ENCODE measurements at places on chromosomes 6 and 20.

DNA sequence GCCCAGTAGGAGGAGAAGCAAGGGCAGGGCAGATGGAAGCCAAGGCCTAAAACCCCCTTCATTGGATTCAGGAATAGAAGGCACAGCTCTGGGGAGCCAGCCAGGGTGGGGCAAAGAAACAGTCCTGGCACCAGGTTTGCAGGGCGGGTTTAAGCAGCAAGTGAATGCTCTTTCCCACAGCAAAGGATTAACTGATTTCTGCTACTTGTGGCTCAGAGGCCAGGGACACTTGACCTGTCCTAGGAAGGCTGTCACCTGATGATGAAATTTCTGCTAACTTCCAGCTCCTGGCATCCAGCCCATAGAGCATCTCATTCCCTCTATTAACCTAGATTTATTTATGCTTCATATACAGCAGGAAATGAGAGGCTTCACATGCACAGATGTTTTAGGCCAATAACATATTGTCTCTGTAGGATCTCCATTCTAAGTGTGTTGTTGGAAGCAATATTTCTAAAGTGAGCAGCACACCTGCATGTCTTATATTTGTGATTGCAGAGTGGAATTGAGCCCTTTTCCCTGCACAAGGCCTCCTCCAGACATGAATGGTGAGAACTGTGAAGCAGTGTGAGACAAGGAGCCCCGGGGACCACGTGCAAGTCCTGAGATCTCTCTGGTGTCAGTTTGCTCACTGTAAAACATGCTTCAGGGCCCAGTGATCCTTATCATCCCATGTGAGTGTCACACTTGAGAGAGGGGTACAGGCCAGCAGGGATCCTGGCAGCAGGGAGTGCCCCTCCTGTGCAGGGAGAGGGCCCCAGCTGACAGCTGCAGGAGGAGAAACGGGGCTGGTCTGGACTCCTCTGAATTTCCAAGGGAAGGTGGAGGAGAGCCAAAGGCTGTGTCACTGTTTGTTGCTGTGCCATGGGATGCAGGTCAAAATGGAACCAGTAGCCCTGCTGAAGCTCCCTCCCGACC is 41.1 kb upstream of the CST5 start:
- DNase-seq = no peak

DNA sequence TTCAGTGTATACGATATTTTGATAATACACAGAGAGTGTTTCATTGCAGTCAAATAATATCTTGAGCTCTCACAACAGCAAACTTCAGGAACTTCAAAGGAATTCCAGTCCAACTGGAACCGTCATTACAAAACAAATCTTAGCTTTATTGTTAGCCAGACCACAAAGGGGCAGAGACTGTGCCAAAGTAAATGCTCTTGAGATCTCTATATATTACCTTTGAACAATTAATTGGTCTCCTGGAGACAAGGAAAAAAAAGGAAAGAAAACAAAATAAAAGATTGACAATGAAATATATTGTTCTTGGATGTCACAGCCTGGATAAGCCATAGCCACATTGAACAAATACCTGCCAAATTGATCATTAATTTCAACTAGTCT is 70.0 kb downstream of the FOXC1 start:
- no peak for DNase-seq

DNA sequence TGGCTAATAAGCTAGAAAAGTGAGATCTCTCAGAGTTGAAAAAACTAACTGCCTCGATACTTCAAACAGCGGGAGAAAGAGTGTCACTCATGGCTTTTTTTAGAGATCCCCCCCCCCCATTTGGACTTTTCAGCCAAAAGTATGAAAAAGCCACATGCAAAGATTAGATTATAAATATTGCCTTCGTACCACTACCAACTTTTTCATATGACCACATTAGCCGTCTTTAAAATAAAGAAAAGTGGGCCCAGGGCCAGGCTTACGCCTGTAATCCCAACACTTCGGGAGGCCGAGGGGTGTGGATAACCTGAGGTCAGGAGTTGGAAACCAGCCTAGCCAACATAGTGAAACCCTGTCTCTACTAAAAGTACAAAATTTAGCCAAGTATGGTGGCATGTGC is 4.4 kb downstream of the PGK2 start:
- DNase-seq = no peak

GRCh38 chr6:76533661-76534060 is 461.2 kb upstream of the IMPG1 start:
- no peak for DNase-seq

DNA sequence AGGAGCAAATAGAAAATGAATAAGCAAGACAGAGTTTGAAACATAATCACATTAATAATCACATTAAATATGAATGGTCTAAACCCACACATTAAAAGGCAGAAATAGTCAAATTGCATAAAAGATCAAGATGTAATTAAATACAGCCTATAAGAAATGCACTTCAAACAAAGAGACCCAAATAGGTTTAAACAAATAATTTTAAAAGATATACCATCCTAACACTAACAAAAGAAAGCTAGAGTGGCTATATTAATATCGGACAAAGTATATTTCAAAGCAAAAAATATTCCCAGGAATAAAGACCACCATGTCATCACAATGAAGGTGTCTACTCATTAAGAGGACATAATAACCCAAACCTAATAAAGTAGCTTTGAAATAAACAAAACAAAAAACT is 140.2 kb downstream of the WDR27 start:
- DNase-seq = no peak

- no peak for DNase-seq
Observed at GRCh38 chr6:79613912-79614311, 17.2 kb upstream of the SH3BGRL2 start.

- DNase-seq = no peak
Observed at GRCh38 chr6:37860226-37860839, 40.8 kb downstream of the ZFAND3 start.

DNA sequence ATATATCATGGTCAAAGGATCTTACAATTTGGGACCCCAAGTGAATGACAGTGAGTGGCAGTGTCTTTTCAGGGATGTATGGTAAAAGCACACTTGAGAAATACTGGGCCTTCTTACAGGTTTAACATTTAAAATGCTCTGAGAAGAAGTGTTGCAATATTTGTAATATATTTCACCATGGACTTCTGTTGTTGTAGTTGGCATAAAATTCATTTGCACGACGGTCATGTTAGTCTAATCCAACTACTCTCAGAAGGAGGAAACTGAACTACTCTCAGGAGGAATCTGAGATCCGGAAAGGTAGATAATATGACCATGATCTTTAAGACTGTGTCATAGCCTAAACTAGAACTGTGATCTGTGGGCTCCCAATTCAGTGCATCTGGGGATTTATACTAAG is 700.1 kb downstream of the HDGFL1 start:
- no peak for DNase-seq

GRCh38 chr6:7313505-7314165 is 636 bp upstream of the SSR1 start:
- DNase-seq = no peak
